ENCODE measurements at places on chromosomes 12 and 14.

DNA sequence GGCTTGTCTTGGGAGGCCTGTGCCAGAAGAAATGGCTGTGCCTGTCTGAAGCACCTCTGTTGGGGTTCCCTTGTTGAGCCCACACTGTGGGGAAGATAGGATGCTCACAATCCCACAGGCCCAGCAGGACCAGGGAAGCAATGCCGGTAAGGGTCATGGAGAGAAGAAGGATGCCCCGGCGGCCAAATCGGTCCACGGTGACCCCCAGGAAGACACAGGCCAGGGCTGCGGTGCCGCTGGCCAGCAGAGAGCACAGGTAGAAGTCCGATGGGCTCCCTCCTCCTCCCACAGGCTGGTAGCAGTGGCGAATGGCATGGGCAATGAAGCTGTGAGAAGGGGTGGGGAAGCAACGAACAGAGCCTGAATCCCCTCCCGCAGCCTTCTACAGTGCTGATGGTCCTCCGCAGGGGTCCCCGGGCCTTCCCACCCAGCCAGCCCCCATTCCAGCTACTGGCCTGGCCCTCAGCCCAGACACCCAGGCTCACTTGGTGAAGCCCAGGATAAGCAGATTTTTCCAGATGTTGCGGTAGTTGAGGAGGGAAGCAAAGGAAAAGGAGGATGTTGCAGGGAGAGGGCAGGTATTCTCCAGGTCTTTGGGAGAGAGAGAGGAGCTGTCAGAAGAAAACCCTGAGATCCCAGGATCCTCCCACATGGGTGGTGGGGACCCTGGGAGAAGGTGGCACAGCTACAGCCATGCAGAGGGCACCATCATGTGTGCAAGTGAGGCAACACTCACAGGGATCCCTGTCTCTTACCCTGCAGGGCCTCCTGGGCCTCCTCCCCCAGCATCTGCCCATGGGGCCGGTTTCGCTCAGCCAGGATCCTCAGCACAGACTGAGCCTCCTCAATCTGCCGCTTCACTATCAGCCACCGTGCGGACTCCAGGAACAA lies 5.0 kb downstream of the SLC22A17 start:
- no peak overlapping the region for H3K27ac ChIP-seq
- H3K4me3 ChIP-seq, result no peak overlapping the region
- H3K36me3 ChIP-seq, result no peaks in the 10 kb centered on the region
- H3K4me1 ChIP-seq, result no peaks in the 10 kb centered on the region

- H3K27me3 ChIP-seq, result no peaks in the 10 kb centered on the region
- H3K36me3 ChIP-seq, result no peaks in the 10 kb centered on the region
- no peak for DNase-seq
These were observed 165.2 kb downstream of the VRK1 start for GRCh38 chr14:96962337-96962736.

GRCh38 chr12:65536876-65537681 lies 258.6 kb downstream of the MSRB3 start:
- no peaks in the 10 kb centered on the region for H3K36me3 ChIP-seq
- H3K27me3 ChIP-seq, result no peaks in the 10 kb centered on the region
- peak; percentile 82 for DNase-seq
- no peak overlapping the region for H3K4me3 ChIP-seq

GRCh38 chr12:53320352-53321195 lies 836 bp downstream of the AAAS start:
- peak overlapping the region; percentile 52 for H3K4me3 ChIP-seq
- peaks cover 20% of the 10 kb centered on the region for H3K4me1 ChIP-seq
- DNase-seq, result no peak
- no peaks in the 10 kb centered on the region for H3K36me3 ChIP-seq
- peak overlapping the region; percentile 92 for H3K27ac ChIP-seq
- no peaks in the 10 kb centered on the region for H3K27me3 ChIP-seq

GRCh38 chr12:109732321-109733305 lies 19.0 kb downstream of the FAM222A start:
- H3K27ac ChIP-seq, result no peak overlapping the region
- no peak for DNase-seq
- no peaks in the 10 kb centered on the region for H3K27me3 ChIP-seq

DNA sequence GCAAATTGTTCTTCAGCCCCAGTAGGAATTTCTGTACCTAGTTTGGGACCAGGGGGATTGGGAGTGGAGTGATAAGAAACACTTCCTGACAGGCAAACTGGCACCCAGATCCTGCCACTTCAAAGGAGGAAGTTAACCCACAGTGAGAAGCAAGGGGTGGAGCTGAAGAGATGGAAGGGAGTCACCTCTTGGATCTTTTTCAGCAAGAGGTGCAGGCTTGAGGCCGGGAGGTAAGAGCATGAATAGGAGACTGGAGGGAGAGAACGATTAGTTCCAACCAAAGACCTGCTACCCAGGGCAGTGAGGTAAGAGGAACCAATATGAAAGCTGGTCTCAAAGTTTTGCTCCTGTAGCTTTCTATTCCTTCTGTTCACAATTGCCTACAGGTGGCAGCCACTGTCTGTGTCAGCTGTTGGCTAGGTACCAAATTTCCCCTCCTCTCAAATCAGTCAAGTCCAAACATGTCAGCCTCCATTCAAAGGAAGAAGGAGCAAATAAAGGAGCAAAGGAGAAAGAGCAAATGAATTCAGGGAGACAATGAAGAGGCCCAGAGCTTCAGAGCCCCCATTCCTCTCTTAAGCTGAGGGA lies 14.9 kb upstream of the TAC3 start:
- H3K27me3 ChIP-seq, result no peaks in the 10 kb centered on the region
- no peaks in the 10 kb centered on the region for H3K4me1 ChIP-seq
- H3K4me3 ChIP-seq, result no peak overlapping the region
- H3K36me3 ChIP-seq, result no peaks in the 10 kb centered on the region

DNA sequence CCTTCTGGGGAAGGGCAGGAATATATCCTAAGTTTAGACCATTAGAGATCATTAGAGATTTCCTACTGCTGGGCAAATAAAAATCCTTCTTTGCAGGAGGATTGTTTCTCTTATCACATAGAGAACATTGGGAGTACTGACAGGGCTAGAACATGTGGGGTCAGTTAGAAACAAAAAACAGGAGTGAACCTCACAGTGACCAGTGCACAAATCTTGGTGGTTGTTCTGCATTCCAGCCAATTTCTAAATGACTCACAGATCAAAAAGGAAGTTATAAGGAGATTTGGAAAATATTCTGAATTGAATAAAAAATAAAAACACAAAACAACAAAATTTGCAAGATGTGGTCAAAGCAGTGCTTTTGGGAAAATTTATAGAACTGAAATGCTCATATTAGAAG lies 118.8 kb downstream of the LLPH start:
- H3K36me3 ChIP-seq, result no peaks in the 10 kb centered on the region
- no peak overlapping the region for H3K27ac ChIP-seq
- no peak overlapping the region for H3K4me3 ChIP-seq
- DNase-seq, result no peak

DNA sequence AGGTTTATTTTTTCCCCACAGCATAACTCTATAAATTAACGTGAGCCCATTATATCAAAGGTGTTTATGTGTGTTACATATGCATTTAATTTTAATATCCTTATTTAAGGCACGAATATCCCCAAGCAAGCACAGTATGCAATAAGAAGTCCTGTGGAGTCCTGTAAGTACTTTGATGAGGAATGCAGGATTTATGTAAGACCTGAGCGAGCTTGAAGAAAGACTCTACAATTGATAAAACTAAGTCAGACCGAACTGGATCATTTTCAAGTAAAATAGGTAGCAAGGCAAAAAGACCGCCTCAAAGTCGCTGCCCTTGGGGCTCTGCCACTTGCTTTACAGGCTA lies 755 bp downstream of the SLC25A21 start:
- H3K27ac ChIP-seq, result peak overlapping the region; percentile 89
- no peaks in the 10 kb centered on the region for H3K4me1 ChIP-seq
- DNase-seq, result no peak
- H3K4me3 ChIP-seq, result peak overlapping the region; percentile 68
- H3K36me3 ChIP-seq, result peaks cover 6% of the 10 kb centered on the region
- H3K27me3 ChIP-seq, result no peaks in the 10 kb centered on the region

DNA sequence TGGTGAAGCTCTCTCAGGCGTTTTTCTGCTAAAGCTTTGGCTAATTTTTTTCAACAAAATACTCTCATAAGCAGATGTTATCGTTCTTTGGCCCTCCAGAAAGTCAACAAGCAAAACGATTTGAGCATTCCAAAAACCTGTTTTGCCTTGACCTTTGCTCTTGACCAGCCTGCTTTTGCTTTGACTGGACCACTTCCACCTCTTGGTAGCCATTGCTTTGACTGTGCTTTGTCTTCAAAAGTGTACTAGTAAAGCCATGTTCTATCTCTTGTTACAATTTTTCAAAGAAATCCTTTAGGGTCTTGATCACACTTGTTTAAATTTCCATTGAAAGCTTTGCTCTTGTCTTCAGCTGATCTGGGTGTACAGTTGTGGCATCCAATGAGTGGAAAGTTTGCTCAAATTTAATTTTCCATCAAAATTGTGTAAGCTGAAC lies 10.7 kb upstream of the ARID4A start:
- no peak overlapping the region for H3K27ac ChIP-seq
- no peak overlapping the region for H3K4me3 ChIP-seq
- peaks cover 30% of the 10 kb centered on the region for H3K36me3 ChIP-seq
- H3K4me1 ChIP-seq, result no peaks in the 10 kb centered on the region

- no peaks in the 10 kb centered on the region for H3K27me3 ChIP-seq
- H3K4me3 ChIP-seq, result no peak overlapping the region
- H3K36me3 ChIP-seq, result no peaks in the 10 kb centered on the region
- no peak overlapping the region for H3K27ac ChIP-seq
These were observed 22.4 kb upstream of the LTBP2 start for GRCh38 chr14:74634481-74634880.

DNA sequence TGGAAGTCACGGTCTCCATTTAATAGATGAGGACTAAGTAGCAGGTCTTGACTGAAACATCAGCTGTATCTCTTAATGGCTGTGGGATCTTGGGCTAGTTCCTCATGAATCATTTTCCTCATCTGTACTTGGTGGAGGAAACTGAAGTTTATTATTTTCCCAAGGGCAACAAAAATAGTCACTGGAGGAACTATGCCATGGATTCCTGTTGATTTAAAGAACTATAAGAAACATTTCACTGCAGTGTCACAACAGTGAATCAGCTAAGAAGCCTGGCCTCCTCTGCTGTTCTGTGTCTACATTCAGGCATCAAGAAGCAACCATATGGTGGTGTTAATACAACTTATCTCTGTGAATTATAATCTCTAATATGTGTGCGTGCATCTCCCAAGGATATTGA lies 200.5 kb downstream of the STXBP6 start:
- no peaks in the 10 kb centered on the region for H3K36me3 ChIP-seq
- no peak overlapping the region for H3K4me3 ChIP-seq
- DNase-seq, result no peak

DNA sequence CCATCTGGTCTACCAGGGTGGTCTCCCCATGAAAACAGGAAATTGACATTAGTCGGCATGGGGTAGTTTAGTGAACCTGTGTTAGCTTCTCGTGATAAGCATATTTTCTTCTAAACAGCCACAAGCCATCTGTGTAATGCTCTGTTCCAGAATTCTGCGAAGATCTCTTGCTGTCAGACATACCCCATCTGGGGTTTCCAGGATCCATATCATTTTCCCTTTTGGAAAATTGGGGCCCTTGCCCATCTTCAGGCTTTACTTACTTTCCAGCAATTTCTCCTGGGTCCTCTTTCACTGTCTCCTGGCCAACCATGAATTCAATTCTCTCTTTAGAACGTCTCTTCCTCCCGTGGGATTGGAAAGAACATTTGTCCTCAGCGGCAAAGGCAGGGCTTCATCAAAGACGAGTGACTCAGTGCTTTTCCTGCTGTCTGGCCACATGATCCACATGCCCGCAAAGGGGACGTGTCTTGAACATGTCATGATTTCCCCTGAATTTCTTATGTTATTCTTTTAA lies 21.4 kb upstream of the NCOR2 start:
- H3K27me3 ChIP-seq, result no peaks in the 10 kb centered on the region
- no peaks in the 10 kb centered on the region for H3K4me1 ChIP-seq
- no peak overlapping the region for H3K27ac ChIP-seq

DNA sequence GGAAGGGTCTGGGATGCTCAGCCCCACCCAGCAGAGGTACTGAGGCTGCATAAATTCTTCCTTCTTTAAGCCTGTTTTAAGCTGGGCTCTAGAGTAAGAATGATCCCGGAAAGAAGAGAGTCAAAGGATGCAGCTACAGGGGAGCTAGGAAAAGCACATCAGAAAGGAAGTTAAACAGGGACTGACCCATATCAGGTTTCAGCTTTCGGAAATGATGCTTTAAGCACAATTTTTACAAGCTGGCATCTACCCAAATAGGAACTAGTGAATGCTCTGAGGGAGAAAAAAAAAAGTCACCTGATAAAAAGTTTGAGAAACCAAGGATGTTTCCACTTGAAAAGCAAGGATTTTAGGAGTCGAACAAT lies 22.0 kb downstream of the TSPAN8 start:
- DNase-seq, result no peak
- H3K27me3 ChIP-seq, result no peaks in the 10 kb centered on the region
- H3K27ac ChIP-seq, result no peak overlapping the region
- H3K4me3 ChIP-seq, result no peak overlapping the region
